ENCODE measurements at places on chromosomes 12 and 14.

- peak; percentile 41 for DNase-seq
Measured at GRCh38 chr12:57755454-57756372, 810 bp downstream of the MARCHF9 start.

GRCh38 chr12:6921996-6922946 is 5.5 kb upstream of the ATN1 start:
- DNase-seq: no peak

- DNase-seq: no peak
Measured at GRCh38 chr12:72540811-72541210, 268.6 kb downstream of the TRHDE start.

DNA sequence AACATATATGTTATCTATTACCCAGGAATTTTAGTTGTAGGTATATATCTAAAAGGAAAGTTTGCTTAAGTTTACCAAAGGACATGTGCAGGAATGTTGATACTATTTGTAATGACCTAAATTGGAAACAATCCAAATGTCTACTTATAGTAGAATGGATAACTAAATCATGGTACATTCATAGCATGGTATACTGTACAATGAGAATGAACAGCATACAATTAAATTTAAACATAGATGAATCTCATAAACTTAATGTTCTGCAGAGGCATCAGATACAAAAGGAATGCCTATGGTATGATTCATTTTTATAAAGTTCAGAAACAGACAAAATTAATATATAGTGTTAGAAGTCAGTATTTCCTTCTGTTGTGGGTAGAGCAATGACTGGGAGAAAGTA is 135.4 kb downstream of the GPHN start:
- no peak for DNase-seq

GRCh38 chr12:129378496-129378895 is 525.2 kb downstream of the GLT1D1 start:
- DNase-seq: no peak

- DNase-seq: no peak
Measured at GRCh38 chr12:98373025-98373554, 142.3 kb upstream of the TMPO start.

GRCh38 chr12:86914721-86915120 is 658.5 kb upstream of the MGAT4C start:
- DNase-seq: no peak

DNA sequence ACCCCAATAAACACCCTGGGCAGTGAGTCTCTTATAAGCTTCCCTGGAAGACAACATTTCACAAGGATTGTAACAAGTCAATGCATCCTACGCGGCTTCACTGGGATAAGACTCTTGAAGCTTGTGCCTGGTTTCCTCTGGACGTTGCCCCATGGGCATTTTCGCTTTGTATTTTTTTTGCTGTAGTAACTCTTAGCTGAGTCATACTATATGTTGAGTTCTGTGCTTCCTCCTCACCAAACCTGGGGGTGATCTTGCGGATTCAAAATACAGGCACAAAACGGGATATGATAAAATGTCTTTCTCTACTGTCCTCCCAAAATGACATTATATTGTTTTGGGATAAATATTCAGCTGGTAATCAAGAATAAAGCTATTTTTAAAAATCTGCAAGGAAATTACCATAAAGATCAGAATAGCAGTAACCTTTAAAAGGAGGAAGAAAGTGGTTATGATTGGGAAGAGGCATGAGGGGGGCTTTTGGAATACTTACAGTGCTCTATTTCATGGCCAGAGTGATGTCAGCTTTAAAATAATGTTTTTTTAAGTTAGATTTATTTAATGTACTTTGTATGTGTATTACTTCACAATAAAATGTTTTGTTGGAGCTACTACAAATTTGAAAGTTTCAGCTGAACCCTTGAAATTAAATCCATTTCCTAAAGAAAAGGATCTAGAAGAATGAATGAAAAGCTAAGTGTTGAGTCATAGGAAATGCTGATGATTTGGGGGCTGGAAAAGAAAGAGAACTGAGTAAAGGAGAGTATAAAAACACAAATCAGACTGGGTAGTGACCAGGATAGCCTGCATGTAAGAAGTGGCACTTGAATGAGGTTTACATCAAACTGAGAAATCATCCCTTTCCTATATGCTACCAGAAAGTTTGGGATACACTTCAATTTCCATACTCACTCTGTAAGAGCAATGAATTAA is 14.7 kb downstream of the BTBD7 start:
- no peak for DNase-seq

DNA sequence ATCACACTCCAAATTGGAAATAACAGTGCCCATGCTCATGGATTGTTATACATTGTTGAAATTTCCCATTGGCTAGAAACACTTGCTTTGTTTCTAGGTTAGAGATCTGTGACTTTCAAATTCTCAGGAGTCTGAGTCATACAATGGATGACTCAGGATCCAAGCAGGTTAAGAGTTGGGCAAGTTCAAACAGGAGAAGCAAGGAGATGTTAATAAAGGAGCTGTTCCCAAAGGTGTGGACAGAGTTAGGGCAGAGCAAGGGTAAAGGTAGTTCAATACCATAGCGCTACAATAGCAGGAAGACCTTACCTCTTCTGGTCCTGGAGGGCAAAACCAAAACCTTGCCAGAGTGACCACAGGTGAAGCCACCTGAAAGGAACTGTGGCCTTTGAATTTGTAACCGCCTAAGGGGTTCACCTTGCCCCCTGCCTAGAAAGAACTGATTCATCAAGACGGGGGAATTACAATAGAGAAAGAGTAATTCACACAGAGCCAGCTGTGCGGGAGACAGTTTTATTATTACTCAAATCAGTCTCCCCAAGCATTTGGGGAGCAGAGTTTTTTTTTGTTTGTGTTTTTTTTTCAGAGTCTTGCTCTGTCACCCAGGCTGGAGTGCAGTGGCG is 4.2 kb upstream of the AMN1 start:
- DNase-seq: no peak

GRCh38 chr14:34218881-34219280 is 243.2 kb downstream of the SPTSSA start:
- DNase-seq: no peak

GRCh38 chr14:54975856-54976255 is 51.0 kb downstream of the WDHD1 start:
- no peak for DNase-seq

DNA sequence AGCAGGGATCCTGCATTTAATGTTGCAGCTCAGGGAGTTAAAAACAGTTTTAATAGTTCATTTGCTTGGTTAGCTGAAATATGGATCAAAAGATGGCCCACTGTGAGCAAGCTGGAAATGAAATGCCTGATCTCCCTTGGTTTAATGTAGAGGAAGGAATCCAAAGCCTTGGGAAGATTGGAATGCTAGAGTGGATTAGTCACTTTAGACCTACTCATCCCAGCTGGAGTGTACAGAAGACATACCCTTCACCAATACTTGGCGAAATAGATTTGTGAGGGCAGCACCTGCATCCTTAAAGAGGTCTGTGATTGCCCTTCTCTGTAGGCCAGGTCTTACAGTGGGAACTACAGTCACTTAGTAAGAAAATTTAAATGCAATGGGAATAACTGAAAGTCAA is 58.0 kb upstream of the KRAS start:
- no peak for DNase-seq

DNA sequence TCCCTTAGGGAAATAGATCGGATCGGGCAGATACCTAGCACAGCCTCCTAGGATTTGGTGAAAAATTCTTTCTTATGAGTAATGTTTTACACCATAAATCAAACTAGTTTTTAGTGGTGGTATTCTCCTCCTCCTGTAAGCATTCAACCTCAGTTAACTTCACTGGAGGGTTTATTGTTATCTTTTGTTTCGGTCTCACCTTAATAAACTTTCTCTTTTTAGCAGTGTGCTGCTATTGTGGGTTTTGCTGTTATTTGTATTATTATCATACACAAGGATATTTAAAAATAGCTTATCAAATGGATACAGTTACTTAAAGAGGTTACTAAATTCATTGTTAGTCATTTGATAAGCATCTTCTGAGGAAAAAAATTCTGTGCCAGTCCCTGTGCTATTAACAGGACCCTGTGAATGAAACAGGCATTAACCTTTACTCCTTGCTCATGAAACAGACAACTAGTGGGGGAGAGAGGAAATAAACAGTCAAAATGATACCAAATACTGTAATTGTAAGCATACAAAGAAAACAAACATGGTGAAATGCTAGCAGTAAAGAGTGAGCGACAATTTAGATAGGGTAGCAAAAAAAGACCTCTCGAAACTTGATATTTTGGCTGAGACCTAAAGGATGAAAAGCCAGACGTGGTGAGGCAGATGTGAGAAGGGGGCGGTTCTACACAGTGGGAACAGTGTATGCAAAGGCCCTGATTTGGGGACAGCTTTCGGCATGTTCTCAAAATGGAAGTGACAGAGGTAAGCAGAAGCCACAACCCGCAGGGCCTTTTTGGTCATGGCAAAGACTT is 178.7 kb upstream of the SOX5 start:
- no peak for DNase-seq

- no peak for DNase-seq
Measured at GRCh38 chr14:68084256-68084655, 264.7 kb downstream of the RAD51B start.

GRCh38 chr12:54719691-54720090 is 71.5 kb upstream of the DCD start:
- DNase-seq: no peak

DNA sequence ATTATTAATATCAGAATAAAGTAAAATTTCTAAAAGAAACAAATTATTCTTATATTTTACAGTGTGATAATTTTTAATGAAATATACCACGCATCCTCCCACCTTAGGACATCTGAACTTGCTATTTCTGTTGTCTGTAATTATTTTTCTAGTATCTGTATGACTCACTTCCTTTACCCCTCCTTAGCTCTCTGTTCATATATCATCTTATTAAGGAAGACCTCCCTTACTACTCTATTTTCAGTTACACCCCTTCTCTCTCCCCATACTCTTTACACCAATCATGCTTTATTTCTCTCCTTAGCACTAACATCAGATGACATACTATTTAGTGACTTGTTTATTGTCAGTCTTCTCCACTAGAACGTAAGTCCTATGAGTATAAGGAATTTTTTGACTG is 34.2 kb upstream of the C12orf50 start:
- DNase-seq: no peak

- DNase-seq: no peak
Measured at GRCh38 chr12:68331500-68331868, 678 bp downstream of the MDM1 start.

DNA sequence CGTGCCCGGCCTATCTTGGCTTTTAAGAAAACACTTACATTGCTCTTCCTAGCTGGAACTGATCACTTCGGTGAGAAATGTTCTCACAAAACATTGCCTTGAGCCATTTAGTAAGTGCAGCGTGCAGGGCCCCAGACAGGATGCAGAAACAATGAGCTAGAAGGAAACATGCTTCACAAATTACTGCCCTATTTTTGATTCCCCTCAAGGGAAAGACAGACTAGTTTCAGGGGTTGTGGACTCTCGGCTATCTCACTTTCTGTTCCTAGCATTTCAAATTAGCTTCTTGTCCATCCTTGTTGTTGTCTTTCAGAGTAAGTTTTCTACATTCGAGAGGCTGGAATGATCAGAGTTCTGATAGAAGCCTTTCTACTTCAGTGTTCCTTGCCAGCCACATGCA is 21.6 kb downstream of the TGFB3 start:
- no peak for DNase-seq

DNA sequence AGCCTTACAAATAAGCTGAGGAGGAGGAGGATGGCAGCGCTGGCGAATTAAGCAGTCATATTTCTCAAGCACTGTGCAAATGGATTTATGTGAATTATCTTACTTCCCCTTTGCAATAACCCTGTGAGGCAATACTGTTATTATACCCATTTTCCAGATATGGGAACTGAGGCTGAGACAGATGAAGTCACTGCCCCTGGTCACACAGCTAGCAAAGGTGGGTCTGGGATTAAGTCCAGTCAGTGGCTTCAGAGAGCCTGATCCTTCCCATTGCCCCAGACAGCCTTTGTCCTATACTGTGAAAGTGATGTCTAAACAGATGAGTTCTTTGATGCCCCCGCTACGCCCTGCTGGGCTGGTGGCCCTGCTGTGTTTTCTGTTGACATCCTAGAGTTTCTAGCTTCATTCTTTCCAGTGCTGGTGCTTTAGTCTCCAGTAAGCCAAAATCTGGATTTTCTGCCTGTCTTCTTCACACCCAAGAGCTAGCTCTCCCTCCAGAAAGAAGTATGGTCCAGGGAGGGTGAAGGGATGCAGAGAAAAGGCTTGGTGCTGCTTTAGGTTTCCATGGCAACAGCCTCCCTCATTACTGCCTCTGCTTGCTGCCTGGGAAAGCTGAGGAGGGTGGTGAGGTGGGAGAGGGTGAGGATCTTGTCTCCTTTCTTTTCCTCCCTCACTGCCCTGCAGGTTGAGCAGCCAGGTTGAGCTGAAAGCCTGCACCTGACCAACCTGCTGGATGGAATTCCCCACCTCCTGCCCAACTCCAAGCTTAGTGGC is 30.7 kb downstream of the TMEM63C start:
- no peak for DNase-seq

DNA sequence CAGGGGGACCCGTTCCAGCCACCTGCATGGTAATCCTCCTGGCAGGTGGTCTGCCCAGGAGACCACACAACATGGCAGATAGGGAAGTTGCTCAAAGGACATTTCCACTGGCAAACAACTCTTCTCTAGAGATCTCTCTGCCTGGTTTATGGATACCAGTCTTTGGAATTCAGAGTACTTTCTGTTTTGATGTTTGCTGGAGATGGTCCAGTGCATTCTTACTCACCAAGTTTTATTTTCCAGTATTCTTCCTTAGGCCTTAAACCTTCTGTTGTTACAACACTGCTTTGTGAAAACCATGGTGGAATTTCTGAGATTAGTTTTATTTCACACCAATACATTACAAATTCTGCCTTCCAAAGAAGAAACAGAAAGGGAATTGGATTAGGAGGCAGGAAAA is 428.3 kb downstream of the FUT8 start:
- no peak for DNase-seq

GRCh38 chr12:53225635-53226424 is 6.2 kb downstream of the RARG start:
- DNase-seq: no peak

DNA sequence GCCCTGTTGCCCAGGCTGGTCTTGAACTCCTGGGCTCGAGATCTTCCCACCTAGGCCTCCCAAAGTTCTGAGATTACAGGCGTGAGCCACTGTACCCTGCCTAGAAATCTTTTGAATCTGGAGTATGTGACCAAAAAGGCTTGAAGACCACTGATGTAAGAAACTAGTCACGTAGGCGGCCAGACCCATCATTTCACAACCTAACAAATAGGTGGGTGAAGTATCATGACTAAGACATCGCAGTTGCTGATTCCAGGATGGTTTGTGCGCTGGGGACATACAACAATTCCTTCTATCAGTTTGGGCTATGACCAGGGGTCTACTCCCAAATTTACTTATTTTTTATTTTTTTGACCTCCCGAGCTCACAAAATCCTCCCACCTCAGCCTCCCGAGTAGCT is 11.8 kb upstream of the CDK2AP1 start:
- DNase-seq: no peak

DNA sequence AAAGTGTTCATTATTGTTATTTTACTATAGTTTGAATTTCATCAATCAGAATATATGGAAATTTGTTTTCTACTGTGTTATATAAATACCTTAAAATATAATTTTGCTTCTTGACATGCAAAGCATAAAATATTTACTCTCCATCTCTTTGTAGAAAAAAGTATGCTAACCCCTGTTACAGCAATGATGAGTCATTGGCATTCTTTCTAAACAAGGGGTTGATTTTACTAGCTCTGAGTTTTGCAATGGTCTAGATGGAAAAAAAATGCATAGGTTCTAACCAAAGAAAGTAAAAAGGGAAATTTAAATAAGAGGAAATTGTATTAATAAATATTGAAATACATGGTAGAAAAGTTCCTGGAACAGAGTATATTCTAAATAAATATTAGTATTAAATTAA is 990.2 kb upstream of the ATXN7L3B start:
- DNase-seq: no peak

- no peak for DNase-seq
Measured at GRCh38 chr12:10563966-10564365, 49.4 kb downstream of the MAGOHB start.

Measured in CD4-positive, alpha-beta T cell treated with Interleukin-15 for 1 hour (primary cell).